ENCODE measurements at places on chromosomes 13 and 19.

DNA sequence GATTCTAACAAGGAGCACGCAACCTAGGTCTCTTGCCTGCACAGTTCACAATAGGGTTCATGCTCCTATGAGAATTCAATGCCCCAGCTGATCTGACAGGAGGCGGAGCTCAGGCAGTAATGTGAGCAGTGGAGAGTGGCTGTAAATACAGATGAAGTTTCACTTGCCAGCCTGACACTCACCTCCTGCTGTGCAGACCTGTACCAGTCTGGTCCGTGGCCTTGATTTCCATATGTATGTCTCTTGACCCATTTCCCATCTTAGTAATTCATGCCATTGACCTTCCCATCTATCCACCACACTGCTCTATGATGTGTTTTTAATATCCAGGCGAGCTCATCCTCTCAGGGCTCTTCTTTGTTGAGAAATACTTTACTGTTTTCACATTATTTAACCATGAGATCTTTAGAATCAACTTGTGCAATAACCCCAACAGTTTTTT, 95.2 kb downstream of the LRCH1 start:
- DNase-seq = no peak

DNA sequence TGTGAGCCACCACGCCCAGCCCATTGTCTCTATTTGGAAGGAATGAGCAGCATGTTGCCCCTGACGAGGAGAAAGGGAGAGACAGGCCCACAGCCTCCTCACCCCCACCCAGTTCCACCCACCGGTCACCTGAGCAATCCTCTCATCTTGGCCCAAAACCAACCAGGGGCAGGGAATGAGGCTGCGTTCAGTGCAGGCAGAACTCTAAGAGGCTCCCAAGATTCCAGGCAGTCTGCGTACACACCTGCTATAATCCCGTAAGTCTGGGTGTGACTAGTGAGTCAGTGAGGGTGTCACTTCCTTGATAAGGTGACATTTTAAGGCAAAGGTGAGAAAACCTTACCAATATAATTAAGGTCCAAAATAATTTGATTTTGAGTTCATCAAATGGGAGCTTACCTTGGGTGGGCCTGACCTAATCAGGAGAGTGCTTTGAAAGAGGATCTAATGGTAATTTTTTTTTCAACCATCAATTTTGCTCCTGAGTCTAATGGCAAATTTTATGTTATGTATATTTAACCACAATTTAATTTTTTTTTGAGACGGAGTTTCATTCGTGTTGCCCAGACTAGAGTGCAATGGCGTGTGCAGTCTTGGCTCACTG, 26.9 kb upstream of the KLF2 start:
- no peak for DNase-seq

DNA sequence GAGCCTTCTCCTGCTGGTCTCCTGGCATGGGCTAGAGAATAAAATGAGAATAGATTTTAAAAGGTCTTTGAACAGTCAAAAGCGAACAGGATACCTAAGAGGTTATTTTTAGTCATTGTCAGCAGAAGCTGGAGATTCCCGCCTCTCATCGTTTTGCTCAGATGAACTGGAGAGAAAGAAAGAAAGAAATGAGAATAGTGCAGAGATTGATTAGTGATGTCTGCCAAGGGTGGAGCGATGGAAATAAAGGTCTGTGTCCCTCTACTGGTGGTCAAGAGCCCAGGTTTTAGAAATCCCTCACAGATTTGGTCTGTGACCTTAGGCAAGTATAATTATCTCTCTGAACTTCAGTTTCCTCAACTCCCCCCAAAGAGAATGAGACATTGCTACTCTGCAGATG, 5.3 kb downstream of the NCAN start:
- DNase-seq = no peak

DNA sequence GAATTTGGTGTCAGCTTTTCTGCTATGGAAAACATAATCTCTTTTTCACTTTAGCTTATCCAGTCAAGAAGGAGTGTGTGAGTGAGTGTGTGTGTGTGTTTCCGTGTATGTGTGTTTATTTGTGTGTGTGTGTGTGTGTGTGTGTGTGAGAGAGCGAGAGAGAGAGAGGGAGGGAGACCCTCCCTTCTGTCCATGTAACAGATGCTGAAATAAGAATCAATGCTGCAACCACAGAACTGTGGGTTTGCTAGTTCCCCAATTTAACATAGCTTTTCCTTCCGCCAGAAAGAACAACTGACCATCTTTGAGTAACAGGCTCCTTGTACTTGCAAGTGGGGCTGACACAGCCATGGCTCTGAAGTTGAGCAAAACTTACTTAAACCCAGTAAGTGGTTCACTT, 5.2 kb downstream of the LCP1 start:
- no peak for DNase-seq

DNA sequence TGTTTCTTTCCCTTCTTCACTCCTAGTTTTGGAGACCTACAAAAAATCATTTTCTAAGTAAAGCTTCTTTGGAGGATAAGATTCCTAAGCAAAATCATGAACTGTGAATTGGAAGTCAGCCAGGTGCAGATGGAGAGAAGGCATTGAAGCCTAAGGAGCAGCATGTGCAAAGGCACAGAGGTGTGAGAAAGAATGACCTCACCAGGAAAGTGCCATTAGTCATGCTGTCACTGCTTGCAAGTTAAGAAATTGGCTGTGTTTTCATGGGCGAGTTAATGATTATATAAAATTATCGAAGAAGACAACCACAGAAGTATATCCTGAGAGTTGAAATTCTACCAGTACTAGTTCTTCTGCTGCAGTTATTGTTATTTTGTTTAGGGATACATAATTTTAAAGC, 80.3 kb upstream of the KLHL1 start:
- no peak for DNase-seq

- DNase-seq = no peak
Observed at GRCh38 chr13:51800486-51800885, 3.5 kb downstream of the DHRS12 start.

All from hematopoietic multipotent progenitor cell treated with erythropoietin and hydrocortisone succinate and interleukin-3 and kit ligand, for 15 days (in vitro differentiated cells).